ENCODE measurements at places on chromosomes 16 and 17.

DNA sequence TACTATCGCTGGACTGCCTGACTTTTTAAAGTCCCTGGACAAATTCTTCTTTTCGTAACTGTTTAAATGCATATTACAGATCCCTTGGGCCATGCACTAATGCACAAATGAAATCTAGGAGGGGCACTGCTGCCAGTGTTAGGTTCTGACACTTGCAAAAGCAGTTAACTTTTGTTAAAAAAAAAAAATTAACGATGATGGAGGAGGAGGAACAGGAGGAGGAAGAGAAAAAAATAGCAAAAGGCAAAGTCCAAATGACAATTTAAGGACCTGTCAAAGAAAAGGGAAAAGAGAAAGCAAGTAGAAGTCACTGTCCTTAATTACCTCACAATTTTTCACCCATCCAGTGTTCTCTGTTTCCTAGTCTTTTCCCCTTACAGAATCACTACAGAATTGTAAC lies 97.8 kb upstream of the CORO6 start:
- DNase-seq = no peak

GRCh38 chr17:46212634-46213435 lies 19.6 kb upstream of the KANSL1 start:
- peak; percentile 33 for DNase-seq

GRCh38 chr17:17467720-17468119 lies 9.1 kb upstream of the MED9 start:
- no peak for DNase-seq

GRCh38 chr17:29586676-29587469 lies 2.6 kb downstream of the GIT1 start:
- no peak for DNase-seq

DNA sequence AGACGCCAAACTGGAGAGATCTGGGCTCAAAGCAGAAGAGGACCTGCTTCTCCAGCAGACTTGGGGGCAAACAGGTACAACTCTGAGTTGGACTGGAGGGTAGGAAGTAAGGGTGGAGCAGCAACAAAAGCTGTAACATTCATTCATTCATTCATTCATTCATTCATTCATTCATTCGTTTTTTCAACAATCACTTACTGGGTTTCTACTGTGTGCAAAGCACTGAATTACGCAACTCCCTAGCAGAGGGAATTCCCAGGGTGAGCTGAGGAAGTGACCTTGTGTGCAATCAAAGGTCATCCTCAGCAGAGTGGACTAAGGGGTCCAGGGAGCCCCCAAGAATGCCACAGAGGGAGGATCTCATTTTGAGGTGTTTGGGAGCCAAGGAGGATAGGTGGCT lies 231.1 kb upstream of the SDK2 start:
- no peak for DNase-seq

- DNase-seq = no peak
These were observed 55.9 kb upstream of the CLEC18B start for GRCh38 chr16:74477226-74477625.

DNA sequence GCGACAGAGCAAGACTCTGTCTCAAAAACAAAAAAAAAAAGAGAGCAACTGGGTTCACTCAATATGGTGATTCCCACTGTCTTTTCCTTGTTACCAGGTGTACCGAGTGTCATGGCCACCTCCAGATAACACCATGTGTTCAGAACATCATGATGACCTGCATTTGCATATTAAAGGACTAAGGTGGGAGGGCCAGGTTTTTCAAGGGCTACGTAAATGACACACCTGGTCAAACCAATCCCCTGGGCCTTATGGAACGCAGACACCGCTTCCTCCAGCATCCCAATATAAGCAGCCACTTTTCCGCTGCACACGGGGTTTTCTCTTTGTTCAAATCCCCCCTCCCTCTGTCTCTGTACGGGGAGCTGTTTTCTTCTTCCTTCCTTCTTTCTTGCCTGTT lies 29.3 kb downstream of the WSCD1 start:
- no peak for DNase-seq

DNA sequence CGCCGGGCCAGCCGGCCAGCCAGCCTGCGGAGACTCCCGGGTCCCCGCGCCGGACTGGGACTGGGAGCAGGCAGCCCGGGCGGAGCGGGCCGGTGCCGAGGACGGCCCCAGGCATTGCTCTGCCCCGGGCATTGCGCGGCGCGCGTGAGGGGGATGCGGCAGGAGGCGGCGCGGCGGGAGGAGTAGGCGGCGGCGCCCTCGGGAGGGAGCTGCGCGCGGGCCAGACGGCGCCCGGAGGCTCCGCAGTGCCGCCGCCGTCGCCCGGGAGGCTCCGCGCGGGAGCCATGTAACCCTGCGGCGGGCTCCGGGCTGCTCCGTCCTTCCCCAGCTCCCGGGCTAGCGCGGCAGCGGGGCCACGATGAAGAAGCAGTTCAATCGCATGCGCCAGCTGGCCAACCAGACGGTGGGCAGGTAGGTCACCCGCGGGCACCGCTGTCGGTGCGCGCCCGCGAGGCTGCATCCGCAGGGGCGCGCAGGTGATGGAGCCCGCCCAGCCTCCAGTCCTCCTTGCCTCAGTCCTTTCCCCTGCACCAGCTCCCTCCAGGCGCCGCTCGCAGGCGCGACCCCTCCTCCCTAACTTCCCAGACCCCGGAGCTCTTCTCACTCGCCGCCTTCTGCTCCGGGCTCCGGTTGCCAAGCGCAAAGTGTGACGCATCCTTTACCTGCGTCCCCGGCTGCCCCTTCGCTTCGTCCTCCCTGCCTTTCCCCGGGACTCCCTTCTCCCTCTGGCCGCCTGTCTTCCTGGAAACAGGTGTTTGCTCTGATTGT lies at the start of gene ARHGAP44:
TSS of gene ARHGAP44 (plus strand) at position 18 of the 768 bp plus-strand sequence. CDS start at position 359, 341 bp downstream.
- no peak for DNase-seq

DNA sequence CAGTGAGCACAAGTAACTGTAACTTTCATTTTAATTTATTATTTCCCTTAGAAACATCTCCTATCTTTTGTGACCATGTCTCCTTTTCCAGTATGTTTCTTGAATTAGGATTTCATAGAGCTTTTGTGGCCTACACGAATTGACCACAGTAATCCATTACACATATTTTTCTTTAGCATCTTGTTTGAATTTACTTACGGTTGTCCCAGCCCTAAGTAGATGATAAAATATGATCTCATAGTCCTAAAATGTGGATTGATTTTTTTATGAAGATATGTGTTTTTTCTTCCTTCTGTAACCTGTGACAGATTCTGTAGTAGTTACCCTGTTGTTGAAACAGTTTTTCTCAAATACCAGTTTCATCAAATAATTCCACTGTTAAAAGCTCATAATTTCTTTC lies 61.5 kb downstream of the NF1 start:
- DNase-seq = no peak

DNA sequence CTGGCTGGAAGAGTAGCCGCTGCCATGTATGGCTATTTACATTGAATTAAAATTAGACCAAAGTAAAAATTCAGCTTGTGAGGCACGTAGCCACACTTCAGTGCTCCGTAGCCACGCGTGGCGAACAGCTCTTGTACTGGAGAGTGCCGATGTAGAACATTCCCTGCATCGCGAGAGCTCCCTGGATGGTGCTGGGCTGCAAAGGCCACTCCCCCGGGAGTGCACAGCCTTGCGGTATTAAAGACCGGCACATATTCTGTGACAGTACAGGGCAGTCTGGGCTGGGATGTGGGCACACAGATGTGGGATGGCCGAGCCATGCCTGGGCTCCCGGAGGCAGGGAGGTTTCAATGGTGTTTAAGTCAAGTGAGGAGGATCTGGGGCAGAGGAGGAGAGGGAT lies 102.2 kb downstream of the CMIP start:
- DNase-seq = no peak

GRCh38 chr16:27195076-27195741 lies 8.1 kb upstream of the KDM8 start:
- no peak for DNase-seq

DNA sequence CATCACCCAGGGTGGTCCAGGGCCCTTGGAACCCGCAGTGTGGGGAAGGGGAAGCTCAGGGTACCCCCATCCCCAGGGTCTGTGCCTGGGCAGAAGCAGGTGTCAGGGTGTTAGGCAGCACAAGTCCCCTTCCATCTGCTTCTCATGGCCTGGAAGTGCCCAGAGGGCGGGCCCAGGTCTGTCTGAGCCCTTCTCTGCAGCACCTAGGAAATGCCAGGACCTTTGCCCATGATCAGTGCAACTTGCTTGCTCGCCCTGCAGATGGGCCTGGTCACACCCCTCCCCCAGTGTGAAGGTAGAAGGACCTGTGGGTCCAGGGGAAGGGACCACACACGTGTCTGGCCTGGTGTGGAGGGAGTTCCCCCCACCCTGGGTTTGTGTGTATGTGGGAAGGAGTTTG lies 157.5 kb upstream of the CDC42EP4 start:
- DNase-seq = no peak

GRCh38 chr17:50275279-50275678 lies 1.0 kb downstream of the TMEM92 start:
- no peak for DNase-seq

GRCh38 chr16:997440-998051 lies 16.0 kb downstream of the SOX8 start:
- peak; percentile 56 for DNase-seq

- DNase-seq = no peak
These were observed 96.8 kb downstream of the BRIP1 start for GRCh38 chr17:61766520-61766919.

DNA sequence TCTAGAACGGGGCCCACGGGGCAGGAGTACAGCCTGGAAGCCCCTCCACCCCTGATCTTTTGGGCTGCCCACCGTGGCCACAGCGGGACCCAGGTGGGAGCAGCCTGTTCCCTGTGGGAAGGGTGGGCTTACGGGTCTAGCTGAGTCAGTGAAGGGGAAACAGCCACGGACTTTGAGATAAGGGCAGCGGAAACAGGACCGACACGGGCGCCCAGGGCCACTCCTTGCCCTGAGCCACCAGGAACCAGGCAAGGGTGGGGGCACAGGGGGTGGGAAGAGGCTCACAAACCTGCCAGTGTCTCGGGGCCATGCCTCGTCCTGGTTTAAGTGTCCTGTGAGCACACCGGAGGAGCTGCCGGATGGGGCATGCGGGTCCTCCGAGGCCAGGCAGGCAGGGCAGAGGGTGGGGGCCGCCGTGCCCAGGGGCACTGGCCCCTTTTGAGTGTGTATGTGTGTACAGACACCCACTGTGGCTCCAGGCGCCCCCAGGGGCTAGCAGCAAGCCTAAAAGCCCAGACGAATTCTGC lies 47.6 kb upstream of the PVALEF start:
- DNase-seq = no peak

DNA sequence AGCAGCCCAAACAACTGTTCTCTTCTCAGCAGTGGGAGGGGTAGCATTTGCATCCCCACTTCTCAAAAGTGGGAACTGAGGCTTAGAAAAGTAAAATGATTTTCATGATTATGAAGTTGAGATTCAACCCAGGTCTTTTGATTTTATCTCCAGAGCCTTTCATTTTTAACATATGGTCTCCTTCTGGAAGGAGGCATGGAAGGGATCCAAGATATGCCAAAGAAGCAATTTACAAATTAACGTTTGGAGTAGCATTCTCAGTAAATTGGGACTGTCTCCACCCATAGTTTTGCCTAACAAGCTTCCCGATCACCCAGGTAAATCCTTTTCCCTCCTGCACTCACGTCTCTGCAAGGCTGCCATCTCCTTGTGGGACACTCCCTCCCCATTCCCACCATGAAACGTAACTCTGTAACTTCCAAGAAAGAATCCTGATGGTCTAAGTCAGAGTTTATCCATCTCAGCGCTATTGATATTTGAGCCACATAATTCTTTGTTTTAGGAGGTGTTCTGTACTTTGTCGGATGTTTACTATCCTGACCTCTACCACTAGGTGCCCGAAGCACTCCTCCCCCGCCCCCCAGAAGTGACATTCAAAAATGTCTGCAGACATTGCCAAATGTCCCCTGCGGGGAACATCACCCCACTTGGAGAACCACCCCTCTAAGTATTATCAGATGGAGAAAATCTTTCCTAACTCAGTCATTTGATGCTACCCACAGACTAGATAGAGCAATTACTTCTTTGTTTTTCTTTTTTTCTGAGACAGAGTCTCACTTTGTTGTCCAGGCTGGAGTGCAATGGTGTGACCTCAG lies 32.9 kb upstream of the NFAT5 start:
- no peak for DNase-seq

GRCh38 chr17:82030470-82031302 lies 792 bp upstream of the RAC3 start:
- DNase-seq = peak; percentile 68

GRCh38 chr17:47718634-47719405 lies 14.2 kb upstream of the TBX21 start:
- DNase-seq = no peak

DNA sequence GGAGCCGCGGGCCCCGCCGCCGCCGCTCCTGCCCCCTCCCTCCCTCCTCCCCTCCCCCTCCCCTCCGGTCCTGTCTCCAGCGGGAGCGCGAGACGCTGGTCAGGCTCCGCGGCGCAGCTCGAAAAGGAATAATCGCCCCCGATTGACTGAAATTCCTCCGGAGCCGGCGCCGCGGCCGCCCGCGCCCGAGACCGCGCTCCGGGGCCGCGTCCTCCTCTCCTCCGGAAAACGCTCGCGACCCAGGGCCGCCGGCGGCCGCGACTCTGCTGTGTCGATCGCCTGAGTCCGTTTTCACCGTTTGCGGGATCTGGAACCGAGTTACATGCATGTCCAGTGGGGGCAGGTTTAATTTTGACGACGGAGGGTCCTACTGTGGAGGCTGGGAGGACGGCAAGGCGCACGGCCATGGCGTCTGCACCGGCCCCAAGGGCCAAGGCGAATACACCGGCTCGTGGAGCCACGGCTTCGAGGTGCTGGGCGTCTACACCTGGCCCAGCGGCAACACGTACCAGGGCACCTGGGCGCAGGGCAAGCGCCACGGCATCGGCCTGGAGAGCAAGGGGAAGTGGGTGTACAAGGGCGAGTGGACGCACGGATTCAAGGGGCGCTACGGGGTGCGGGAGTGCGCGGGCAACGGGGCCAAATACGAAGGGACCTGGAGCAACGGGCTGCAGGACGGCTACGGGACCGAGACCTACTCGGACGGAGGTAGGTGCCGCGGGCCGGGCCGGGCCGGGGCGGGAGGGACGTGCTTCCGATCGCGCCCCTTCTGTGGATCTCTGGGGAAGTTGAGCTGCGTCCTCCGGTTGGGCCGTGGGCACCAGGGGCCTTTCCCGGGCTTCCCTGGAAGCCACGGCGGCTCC lies 744 bp downstream of the JPH3 start:
- no peak for DNase-seq

- DNase-seq = no peak
These were observed 28.3 kb upstream of the CDC42EP4 start for GRCh38 chr17:73340093-73340596.

DNA sequence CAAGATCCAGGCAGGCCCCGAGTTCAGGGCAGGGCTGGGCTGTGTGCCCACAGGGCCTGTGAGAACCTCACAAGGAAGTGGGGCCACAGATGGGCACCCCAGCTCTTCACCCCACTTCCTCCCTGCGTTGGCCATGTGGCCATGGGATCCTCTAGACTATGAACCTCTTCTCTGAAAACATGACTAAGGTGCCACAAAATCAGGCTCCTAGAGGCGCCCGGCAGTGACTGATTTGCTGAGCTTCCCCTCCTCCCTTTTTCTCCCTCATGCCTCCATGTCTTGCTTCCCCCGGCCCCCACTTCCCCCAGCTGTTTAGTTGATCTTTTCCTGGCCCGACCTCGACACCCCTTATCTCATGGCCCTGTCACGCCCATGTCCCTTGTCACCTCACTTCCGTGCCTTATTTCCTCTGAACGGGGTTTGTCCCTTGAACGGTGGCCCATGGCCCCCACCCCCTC lies 87.1 kb downstream of the KCNJ12 start:
- DNase-seq = no peak

GRCh38 chr17:42101513-42102292 lies 3.4 kb upstream of the ZNF385C start:
- DNase-seq = peak; percentile 36
